CD4-positive, alpha-beta T cell treated with Interleukin-17A for 1 hour (primary cell): ENCODE measurements at places on chromosomes 2 and 18.

GRCh38 chr2:57693177-57693576 is 353.4 kb upstream of the VRK2 start:
- DNase-seq = no peak

DNA sequence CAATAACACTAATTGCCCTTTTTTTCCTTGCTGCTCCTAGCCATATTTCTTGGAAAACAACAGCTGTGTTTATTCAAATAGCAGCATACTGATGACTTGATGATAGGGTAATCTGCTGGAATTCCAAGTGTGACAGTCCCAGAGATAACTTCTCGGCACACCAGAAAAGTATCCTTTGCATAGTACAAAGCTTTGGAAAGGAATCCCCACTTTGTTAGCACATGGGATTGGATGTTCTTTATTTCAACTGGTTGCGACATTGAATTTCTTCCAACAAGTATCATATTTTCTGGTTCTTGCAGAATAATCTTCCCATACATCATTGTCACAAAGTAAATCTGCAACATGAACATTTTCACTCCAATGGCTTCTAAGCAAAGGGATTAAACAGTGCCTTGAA is 445.8 kb upstream of the ACVR2A start:
- no peak for DNase-seq

DNA sequence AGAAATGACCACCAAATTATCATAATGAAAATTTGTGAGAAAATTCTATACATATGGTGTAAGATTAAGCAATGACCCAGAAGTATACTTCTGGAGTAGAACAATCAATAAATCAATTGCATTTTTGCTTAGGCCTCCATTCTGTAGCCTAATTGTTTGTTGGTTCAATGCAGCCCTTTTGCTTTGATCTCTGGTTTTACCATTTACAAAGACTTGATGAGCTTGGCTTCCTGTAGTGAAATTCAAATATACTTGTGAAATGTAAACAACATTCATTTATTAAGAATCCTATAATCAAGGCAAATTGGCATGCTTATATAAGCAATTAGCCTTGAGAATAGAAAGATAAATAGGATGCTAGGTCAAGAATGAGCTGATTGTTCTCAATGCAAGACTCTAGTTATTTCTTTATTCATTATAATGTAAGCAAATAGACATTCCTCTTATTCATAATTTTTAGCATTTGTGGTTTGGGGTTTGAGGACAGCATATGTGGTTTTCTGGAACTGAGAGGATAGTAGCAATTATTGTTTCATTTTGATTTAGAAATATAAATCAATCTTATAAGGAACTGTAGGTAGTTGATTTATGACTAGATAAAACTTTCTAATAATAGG is 9.7 kb downstream of the FMNL2 start:
- no peak for DNase-seq

GRCh38 chr2:82000606-82001005 is 1696.1 kb upstream of the LRRTM1 start:
- no peak for DNase-seq

DNA sequence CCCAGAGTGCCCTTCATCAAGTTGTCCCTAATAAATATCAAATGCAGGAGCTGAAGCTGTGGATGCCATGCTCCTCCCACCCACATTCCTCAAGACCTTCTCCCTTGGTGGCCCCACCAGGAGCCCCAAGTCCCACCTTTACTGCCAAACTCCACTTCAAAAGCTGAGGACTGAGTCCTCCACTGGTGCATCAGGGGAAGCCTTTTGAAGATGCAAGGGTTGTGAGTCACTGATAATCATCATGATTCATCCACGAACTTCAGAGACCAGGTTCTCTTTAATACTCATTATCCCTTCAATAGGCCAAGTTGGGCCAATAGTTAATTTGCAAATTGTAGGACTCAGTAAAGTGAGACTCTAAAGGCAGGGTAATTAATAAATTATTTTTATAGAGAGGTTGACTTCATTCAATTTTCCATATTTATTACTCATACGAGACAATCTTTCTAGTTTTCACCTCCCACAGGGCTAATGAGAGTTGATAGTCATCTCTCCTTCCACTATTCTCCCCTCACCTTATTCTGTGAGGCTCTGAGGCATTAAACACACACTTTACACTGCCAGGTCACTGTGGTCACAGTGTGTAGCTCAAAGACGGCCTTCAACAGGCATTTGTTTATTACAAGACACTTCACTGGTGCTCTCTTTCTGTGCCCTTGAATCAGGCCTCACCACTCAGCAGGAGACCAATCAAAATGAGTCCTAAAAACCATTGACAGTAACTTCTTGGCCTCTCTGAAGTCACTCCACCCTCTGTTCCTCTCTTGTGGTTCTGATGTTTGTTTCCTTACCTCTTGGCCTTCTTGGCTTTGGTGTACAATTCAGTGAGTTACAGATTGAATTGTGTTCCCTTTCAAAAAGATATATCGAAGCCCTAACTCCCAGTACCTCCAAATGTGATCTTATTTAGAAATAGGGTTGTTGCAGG is 99.9 kb downstream of the TRIB2 start:
- peak; percentile 1 for DNase-seq

DNA sequence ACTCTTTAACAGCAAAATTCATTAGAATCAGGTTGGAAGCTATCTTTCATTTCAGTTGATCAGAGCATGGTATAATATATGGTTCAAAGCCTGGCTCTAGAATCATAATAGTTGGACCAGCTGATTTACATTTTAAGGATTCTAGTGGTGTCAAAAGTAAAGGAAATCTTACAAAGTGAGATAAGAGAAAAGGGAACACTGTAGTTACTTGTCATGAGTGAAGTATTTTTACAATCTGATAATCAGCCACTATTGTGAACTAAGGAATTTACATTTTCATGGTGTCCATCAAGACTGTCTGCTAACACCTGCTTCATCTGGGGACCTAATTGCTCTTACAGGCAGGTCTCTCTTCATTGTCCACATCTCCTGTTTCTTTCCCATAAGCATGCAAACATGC is 161.1 kb downstream of the SLC39A10 start:
- no peak for DNase-seq

DNA sequence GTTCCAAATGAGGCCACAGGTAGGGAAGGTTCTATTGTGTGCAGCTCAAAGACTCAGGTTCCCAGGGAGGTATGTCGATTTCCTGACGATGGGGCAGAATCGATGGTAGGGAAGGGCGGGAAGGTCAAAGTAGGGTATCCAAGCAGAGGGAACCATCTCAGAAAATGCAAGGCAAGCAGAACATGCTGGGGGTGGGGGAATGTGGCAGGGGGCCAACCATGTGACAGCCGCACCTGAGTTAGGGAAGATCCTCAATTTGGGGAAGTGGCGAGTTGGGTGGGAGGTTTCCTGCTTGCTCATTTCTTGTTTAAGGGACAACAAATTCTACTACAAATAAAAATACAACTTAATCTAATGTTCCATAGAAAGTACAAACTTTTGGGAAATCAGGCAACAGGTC is 21.7 kb upstream of the GRP start:
- no peak for DNase-seq

- no peak for DNase-seq
These were observed 101.7 kb downstream of the STK39 start for GRCh38 chr2:168145426-168146310.

DNA sequence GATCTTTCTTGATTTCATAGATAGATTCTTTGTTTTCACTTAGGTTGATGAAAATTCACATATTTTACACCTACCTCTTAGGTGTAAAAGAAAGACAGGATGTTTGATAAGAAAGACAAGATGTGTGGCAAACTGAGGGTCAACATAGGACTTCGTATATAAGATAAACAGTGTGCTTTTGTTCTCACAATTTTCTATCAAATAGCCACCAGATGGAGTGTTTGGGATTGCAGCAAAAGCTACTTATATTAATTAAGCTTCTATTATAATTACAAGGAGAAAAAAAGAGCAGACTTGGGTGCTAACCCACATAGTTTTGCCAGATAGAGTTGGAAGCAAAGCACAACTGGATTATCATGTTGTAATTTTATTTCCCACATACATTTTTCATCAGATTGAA is 232.9 kb downstream of the CDH7 start:
- DNase-seq = no peak

GRCh38 chr18:48983793-48984437 is 33.1 kb upstream of the SMAD7 start:
- no peak for DNase-seq

DNA sequence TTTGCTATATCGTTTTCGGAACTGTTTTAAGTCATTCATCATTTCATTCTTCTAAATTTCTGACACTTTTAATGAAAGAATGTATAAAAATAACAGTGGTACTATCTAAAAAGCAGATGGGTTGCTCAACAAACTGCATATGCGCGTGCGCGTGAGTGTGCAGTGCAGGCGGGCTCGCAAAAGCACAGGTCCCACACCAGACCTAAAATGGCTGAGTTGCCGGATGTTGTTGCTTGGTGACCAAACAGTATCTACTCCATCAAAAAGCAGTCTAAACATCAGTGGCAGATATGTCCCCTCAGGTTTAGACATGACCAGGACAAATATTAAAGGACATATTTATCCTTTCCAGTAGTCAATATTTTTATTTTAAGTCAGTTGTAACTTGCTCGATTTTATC is 5.1 kb downstream of the NOL4 start:
- DNase-seq = no peak
